Fibroblast of skin of scalp (primary cell): ENCODE measurements at places on chromosomes 2 and 18.

DNA sequence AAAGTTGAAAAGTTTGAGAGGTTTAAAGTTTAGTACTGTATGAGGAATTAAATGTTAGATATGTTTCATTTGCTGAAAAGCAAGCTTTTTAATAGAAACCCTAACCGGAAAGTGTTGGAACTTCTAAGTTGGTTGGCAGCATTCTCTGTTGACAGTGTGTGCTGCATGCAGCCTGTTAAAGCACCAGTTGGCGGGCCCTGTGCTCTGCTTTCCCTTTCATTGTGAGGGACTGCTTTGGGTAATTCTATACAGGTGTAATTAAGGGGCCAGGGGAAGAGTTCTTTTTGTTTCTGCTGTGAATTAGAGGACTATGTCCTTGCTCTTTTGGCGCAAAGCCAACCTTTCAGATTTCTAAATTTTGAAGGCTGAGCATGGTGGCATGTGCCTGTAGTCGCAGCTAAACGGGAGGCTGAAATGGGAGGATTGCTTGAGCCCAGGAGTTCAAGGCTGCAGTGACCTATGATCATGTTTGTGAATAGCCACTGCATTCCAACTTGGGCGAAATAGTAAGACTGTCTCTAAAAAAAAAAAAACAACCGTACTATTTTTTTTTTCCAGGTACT is 20.1 kb downstream of the PLEKHB2 start:
- DNase-seq = no peak

DNA sequence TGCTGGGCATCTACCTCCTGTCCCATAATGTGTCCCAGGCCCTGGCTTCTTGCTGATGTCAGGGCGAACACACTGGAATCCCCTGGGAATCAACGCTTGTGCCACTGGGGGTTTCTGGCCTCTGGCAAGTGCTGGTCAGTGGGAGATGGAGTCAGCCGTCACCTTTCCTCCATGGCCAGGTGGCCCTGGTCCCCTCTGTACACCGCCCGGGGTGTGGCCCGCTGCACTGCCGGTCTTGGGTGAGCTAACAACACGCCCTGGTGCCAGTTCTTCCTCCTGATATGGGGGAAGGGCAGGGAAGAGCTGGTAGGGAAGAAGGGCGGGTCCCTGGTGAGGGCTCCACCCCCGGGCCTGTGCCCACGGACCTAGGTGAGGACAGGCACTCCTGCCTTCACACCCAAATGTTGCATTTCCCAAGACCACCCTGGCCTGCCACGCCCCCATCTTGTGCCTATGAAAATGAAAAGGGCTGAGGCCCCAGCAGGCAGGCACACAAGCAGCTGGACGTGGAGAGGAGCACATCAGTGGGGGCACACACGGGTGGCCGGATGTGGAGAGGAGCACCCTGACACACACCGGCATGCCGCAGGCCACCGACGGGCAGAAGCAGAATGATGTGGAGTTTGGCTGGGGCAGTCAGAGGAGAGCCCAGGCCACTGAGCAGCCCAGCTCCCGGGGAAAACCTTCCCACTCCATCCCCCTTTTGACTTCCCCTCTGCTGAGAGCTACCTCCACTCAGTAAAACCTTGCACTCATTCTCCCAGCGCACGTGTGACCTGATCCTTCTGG is 140.5 kb downstream of the ASB1 start:
- DNase-seq = no peak

DNA sequence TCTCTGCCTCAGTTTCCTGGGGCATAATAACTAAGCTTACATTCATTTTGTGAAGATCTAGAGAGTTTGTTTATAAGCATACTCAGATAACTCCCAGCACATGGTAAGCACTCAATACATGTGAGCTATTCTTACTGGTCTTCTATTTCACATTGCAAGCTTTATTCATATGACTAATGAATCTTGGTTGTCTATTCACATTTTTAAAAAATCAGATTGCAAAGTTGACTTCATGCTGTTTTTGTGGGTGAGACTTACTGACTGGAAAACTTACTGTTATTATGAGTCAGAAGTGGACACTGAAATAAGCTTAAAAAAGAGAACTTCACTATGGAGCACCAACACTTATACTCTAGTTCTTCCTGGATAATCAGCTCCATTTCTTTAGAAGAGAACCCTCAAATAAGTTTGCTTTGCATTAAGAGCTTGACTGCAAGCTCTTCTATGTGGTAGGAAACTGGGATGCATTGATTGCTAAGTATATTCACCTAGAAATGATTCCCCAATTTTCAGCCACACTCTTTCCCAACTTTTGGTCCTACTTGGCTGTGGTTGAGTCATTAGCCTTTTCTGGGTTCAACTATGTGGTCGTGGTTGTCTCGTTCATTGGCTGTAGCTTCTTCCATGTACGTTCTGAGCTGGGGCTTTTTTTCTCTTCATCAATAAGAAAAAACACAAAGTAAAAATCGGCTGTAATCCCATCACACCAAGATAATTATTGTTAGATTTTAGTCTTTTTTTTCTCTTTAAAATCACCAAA is 29.5 kb upstream of the RBMS1 start:
- DNase-seq = peak; percentile 73

GRCh38 chr2:217685255-217685605 is 317.6 kb downstream of the TNS1 start:
- DNase-seq = peak; percentile 98

GRCh38 chr2:80030135-80030534 is 274.4 kb downstream of the LRRTM1 start:
- no peak for DNase-seq

- no peak for DNase-seq
Observed at GRCh38 chr2:240988571-240989271, 9.7 kb upstream of the SNED1 start.

GRCh38 chr2:63698786-63699548 is 110.2 kb downstream of the MDH1 start:
- DNase-seq = peak; percentile 86

GRCh38 chr2:127197475-127198385 is 22.4 kb downstream of the CYP27C1 start:
- peak; percentile 73 for DNase-seq

DNA sequence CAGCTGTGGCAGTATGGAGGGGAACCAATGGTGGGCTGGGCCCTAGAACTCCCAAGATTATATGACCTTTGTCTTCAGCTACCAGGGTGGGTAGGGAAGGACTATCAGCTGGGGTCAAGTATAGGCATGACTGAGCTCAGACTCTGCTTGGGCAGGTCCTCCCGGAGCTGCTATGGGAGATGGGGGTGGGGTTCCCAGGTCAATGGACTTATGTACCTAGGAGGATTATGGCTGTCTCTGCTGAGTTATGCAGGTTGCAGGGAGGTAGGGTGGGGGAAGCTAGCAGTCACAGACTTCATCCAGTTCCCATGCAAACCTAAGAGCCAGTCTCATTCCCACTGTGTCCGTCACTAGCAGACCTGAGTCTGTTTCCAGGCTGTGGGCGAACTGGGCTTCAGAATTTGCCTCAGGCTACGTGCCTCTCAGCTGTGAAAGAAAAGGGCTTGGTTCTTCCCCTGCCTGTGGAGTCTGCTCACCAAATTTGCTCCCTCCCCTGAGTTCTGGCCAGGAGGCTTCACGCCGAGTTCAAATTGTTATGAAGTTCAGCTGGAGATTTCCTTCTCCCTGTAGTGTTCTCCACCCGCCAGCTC is 985.8 kb upstream of the NRXN1 start:
- no peak for DNase-seq
